CD4-positive, alpha-beta T cell treated with Interleukin-4 for 4 hours (primary cell): ENCODE measurements at places on chromosomes 16 and 17.

GRCh38 chr17:63786971-63787711 lies 13.2 kb downstream of the DDX42 start:
- no peak for DNase-seq

DNA sequence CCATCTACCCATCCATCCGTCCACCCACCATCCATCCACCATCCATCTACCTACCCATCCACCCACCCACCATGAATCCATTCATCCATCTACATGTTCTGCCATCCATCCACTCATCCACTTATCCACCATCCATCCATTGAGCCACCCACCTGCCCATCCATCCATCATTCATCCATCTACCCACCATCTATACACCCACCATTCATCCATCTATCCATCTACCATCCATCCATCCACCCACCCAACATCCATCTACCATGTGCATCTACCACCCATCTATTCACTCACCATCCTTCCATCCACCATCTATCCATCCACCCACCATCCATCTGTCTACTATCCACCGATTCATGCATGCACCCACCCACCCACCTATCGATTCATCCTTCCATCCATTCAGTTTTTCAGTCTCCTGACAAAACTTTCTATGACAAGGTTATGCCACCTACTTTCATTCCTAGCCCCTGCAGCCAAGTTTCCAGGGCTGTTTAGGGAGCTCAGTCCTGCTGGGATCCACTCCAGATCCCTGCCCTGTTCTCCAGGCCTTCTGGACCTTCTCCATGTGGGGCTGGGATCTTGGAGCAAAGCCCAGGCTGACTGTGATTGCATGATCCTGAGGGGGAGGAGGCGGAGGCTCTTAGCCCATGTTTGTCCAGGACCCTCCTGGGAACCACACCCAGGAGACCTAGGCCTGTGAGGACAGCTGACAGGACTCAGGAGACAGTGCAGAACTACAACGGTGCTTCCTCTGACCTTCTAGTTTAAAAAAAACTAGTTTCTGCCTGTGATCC lies 27.4 kb downstream of the BCO1 start:
- DNase-seq: no peak

GRCh38 chr17:61285526-61286320 lies 113.9 kb upstream of the TBX2 start:
- no peak for DNase-seq

- no peak for DNase-seq
These were observed 31.7 kb upstream of the BRD7 start for GRCh38 chr16:50400312-50400966.

DNA sequence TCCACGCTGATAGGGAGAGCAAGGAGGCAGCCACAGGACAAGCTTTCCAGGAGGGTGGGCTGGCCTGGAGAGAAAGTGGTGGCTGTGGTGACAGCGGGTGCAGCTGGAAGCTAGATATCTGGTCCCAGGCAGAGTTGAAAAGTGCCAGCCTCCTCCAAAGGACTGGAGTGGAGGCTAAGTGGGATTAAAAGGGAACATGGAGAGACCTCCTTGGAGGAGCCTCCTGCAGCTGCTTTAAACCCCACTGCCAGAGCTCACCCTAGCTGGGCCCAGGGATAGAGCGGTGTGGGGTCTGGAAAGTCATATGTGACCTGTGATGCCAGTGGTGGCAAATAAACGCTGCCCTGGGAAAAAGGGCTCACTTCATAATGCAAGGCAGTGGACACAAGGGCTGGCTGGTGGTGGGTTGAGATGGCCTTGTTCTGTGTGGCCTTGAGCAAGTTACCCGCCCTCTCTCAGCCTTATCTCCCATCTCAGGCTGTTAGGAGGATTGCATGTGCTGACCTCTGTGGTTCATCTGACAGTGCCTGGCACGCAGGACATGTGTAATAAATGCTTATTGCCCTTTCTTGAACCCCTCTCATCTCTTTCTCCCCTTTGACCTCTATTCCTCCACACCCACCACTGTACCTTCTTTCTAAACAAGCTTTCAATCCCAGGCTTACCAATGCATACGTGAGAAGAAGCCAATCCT lies 61.0 kb upstream of the LGALS9 start:
- no peak for DNase-seq

DNA sequence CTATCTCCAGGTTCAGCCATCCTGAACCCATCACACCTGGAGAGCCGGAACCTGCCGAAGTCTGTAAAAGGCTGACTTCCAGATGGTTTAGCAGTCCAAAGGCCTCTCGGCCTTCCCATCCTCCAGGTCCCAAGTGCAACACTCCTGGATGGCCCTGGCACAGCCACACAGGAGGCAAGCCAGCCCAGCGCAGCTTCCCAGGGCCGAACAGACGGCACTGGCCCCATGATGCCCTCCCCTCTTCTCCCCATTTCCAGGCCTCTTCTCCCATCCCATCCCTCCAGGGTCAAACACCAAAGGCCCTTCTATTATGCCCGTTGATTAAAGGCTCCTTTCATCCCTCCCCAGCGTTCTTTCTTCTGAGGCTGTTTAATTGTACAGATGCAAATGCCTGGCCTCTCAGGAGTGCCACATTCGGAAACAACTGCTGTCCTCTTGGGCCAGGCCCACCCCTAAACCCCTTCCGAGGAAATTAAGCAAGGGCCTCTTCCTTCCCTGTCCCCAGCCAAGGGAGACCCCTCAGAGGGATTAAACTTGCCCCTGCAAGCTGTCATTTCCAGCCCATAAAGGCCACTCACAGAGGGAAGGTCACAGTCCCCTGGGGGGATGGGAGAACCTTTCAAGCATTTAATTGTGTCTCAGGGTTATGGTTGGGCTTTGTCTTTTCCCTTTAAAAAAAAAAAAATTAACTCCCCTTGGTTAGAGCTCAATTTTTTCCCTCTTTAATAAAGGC lies 30.8 kb downstream of the AXIN2 start:
- no peak for DNase-seq

GRCh38 chr17:57453841-57454425 lies 197.6 kb downstream of the MSI2 start:
- DNase-seq: no peak

DNA sequence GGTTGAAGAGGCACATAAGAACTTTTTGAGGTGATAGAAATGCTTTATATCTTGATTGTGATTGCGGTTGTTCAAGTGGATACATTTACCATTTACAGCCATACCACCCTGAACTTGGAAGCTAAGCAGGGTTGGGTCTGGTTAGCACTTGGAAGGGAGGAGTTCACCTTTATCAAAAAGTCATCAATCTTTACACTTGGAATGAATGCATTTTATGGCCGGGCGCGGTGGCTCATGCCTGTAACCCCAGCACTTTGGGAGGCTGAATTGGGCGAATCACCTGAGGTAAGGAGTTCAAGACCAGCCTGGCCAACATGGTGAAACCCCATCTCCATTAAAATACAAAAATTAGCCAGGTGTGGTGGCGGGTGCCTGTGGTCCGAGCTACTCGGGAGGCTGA lies 9.5 kb upstream of the GJD3 start:
- no peak for DNase-seq

- no peak for DNase-seq
These were observed 9.3 kb downstream of the JPT1 start for GRCh38 chr17:75144816-75145512.

GRCh38 chr16:49498264-49498663 lies 124.7 kb downstream of the C16orf78 start:
- no peak for DNase-seq

DNA sequence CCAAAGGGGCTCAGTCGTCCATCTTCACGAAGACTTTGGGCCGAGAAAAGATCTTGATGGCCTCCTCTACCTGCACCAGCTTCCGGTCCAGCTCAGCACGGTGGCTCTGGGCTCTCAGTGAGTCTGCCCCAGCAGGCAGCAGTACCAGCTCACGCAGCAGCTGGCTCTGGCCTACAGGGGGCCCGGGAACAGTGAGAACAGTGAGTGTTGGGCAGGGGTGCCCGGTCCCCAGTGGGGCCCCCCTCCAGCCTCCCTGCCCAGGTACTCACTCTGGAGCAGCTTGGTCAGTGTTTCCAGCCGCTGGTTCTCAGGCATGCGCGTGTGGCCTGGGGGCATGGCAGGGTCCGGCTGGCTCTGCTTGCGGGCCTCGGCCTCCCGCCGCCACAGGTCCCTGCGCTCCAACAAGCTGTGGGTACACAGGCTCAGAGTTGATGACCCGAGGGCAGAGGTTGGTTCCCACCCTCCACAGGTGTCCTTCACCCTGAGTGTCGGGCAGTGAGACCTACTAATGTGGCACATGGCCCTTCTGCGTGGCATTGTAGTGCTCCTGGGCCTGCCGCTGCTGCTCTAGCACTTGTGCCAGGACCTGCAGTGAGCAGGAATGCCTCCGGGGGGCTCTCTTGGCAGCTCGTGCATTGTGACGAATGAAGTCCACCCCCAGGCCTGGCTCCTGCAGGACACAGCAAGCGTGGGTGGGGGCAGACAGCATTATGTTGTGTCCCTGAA lies 2.6 kb downstream of the PARD6A start:
- no peak for DNase-seq

- DNase-seq: no peak
These were observed 33.7 kb upstream of the METTL16 start for GRCh38 chr17:2545393-2545792.
